ENCODE measurements at places on chromosomes 2 and 18. TPM values are rescaled to one million over a fixed set of nuclear protein-coding genes. Genes with fewer than 3 reads are reported as not detected.

Gene ADCYAP1
- polyA plus RNA-seq, result not detected

Gene GCA
- polyA plus RNA-seq, result 6.9 TPM

DNA sequence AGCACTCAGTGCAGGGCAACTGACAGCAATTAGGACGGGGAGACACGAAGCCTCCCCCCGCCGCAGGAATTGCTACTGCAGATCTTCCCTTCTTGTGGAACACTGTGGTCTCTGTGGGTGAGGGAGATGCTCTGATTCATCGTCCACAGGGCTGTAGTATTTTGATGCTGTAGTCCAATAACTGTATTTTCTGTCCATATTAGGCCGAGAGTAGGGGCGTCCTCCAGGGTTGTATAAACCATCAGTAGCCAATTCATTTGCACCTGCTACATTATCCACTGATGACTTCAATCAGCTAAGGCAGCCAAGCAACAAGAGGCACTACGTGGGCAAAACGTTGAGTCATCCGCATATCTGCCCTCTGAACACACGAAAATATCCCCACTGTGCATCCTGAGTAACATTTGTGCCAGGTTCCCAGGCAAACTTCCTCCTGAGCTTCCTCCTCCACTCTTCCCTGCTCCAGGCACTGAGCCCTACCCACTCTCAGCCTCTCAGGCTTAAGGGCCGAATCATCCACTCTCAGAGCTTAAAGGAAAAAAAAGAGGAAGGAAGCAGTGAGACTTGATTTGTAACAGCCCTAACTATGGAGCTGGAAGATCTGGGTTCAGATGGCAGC, 62.1 kb downstream of the LBH start:
- DNase-seq, result no peak

DNA sequence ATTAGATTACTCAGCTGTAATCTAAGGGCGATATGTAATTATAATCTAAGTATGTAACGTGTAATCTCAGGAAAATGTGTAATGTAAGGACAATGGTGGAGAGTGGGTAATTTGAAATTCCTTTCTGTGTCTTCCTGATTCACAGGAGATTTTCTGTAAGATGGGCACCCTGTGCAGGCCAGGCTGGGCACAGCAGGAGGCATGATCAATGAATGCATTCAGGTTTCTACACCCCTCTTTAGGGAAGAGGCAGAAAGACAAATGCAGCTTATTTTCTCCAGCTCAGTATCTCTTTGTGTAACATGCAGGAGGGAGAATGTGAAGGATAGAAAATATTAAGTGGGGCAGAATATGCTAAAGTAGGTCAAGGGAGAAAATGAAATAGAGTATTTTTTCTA, 320.1 kb downstream of the PIK3C3 start:
- no peak for DNase-seq

GRCh38 chr18:55287149-55287806, 300.7 kb downstream of the TCF4 start:
- no peak for DNase-seq

- DNase-seq, result peak; percentile 11
Observed at GRCh38 chr2:28356095-28356911, 36.4 kb upstream of the FOSL2 start.

- DNase-seq, result no peak
Observed at GRCh38 chr18:13587001-13587400, 139.4 kb downstream of the FAM210A start.

GRCh38 chr18:24196764-24197163, 57.9 kb downstream of the CABYR start:
- no peak for DNase-seq

DNA sequence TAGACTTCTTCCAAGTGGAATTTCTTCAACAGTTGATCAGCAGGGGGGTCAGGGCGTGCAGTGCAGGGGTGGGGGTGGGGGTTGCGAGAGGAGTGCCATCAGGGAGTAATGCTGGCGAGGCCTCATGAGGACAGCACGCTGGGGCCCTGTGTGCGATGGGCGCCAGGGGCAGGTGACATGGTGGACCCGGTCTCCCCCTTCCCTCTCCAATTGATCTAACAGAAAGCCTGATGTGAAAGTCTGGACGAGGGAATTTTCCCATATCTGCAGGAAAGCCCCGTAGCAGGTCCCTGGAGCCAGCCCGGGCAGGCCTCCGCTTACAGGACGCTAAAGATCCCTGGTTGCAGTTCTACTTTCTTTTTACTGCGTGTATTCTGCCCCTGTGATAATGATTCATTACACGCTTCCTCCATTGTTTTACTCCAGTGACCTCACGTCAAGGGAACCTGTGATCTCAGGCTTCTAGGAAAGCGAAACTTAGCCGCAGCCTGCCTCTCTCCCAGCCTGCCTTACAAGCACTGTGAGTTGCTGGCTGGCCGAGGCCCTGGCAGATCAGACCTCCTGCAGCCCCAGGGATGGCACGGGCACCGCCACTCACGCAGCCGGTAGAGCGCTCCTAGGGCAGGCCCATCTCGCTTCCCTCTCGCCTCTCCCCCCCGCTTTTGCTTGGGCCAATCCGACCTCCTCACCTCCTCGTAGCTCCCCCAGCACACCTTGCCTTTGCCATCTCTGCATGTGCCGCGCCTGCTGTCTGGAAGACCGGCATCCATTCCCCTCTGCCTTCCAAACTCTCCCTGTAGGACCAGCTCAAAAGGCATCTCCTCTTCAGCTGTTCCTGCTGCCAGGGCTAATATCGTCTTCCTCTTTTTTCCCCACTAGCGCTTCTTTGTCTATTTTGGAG, 19.2 kb downstream of the NEURL3 start:
- DNase-seq, result no peak

All from keratinocyte (primary cell).